Amniotic epithelial cell (primary cell): ENCODE measurements at places on chromosomes 7 and 10.
A peak's percentile ranks its signal among the peaks of the same experiment; 100 is the strongest.

- DNase-seq, result no peak
These were observed 9.0 kb downstream of the NFKB2 start for GRCh38 chr10:102404361-102405107.

- no peak for DNase-seq
These were observed 33.4 kb downstream of the INPP5A start for GRCh38 chr10:132570771-132571649.

- no peak for DNase-seq
These were observed 17.8 kb upstream of the CH25H start for GRCh38 chr10:89224739-89225443.

DNA sequence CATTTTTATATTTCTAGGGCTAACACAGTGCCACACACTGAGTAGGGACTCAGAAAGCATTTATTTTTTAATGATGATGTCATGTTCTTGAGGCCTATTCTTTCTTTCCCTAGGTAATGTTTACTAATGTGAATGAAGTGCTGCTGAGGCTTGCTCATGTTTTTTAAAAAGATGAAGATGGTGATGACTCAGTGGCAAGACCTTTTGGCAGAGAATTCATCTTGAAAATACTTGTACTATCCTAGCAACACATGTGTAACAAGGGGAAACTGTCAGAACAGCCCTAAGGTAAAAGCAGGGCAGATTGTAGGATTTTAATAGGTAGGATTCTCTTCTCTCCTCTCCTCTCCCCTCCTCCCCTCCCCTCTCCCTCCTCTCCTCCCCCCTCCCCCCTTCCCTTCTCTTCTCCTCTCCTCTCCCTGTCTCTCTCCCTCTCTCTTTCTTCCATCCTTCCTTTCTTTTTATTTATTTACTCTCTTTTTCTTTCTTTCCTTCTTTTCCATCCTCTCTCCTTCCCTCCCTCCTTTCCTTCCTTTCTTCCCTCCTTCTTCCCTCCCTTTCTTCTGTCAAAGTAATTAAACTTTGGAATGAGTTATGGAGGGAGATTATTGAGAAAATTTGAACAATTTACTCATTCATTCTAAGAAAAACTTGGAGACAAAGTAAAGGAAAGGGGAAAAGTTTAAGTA, 75.3 kb downstream of the ZNF92 start:
- peak; percentile 83 for DNase-seq

GRCh38 chr7:33762911-33763306, 142.4 kb upstream of the BMPER start:
- DNase-seq, result no peak

DNA sequence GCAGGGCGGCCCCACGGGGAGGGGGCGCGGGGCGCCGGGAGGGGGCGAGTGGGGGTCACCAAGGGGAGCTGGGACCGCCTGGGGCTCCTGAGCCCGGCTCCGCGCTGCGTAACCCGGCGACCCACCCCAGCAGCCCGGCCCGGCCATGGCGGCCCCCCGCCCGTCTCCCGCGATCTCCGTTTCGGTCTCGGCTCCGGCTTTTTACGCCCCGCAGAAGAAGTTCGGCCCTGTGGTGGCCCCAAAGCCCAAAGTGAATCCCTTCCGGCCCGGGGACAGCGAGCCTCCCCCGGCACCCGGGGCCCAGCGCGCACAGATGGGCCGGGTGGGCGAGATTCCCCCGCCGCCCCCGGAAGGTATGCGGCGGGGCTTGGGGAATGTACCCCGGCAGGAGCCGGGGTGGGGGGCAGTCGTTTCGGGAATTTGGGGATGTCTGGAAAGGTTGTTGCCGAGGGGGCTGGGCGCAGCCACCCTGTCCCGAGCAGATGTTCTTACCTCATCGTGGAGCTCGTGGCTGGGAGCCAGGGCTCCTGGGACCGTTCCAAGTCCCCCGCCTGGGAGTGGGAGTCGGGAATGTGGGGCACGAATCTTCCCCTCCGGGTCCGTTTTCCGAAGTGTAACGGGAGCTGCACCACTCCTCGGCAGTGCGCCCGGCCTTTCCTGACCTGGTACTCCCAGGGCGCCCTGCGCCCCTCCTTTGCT, 431 bp downstream of the ZYX start:
- DNase-seq, result peak; percentile 67

DNA sequence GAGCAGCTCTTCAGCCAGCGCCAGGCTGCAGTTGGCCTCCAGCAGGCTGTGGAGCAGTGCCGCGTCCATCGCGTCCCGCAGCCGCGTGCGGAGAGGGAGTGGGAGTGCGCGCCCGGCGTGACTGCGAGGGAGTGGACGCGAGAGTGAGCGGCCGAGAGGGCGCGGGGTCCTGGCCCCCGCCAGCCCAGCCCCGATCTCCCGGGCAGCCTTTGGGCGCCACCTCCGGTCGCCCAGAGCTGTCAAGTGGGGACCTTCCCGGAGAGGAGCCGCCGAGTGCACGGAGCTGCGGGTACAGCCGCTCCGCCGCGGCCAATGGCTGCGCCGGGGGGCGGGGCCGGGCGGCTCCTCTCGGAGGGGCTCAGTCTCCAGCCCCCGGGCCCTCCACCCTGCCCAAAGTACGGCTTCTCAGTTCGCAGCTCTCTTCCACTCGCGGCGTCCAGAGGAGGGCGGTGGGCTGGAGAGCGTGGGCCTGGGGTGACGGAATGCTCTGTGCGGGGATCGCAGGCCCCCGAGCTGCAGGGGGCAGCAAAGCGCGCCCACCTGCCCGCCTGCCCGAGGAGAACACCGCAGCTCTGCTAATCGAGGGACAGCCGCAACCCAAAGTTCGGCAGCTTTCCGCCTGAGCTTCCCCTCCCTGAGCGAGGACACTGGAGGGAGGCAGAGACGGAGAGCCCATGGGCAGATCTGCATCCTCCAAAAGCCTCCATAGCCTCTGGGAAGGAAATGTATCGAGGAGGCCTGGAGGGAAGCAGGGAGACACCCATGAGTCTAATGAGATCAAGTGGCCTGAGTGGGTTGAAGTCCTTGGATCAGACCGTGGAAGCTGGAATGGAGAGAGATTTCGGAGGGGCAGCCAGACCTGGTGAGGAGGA, at the start of gene CRHR2:
TSS of gene CRHR2 (minus strand) at position 245 of the 872 bp plus-strand sequence. CDS start at position 69, 176 bp downstream.
- no peak for DNase-seq

DNA sequence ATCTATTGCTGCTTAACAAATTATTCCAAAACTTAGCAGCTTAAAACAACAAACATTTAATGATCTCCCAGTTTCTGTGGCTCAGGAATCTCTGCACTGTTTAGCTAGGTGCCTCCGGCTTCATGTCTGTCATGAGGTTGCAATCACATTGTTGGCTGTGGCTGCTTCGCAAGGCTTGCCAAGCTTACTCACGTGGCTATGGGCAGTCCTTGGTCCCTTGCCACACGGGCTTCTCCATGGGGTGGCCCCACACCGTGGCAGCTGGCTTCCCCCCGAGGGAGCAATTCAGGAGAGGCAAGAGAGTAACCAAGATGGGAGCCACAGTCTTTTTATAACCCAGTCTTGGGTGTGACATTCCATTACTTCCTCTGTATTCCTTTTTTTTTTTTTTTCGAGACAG, 67.4 kb downstream of the NEURL1 start:
- DNase-seq, result no peak

DNA sequence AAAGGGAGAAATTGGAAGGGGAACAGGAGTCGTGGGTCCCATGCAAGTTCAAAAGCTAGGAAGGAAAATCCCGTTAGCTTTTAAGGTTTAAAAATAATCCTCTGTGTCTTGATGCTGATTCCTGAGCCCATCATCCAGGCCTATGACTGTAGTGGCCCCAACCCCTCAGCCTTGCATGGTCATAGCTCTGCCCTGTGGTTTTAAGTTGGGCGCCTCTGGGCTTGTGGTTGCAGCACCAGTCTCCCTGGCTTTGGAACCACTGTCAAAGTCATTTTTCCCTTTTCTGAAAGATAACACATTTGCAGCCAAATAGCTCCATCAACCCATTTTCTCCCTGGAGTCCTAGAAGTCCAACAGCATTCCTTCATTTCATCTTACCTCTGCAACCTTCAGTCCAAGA, 13.6 kb downstream of the TMEM236 start:
- DNase-seq, result no peak

- DNase-seq, result no peak
These were observed 12.9 kb downstream of the GRM8 start for GRCh38 chr7:127239814-127240213.

- DNase-seq, result no peak
These were observed 237.0 kb downstream of the WDR37 start for GRCh38 chr10:1293157-1293556.
